Esophagus muscularis mucosa (tissue), 4 donors: ENCODE measurements at places on chromosomes 11 and 22. TPM values are rescaled to one million over a fixed set of nuclear protein-coding genes. Genes with fewer than 3 reads are reported as not detected.

- H3K4me1 ChIP-seq = no peaks in the 10 kb centered on the region
- H3K4me3 ChIP-seq = no peak overlapping the region
- no peak for DNase-seq
Measured at GRCh38 chr11:38543986-38544385, 1946.0 kb upstream of the RAG2 start.

Gene HTR3B
- not detected for total RNA-seq

Gene HEPHL1
- total RNA-seq = not detected

Gene GLYAT
- total RNA-seq = not detected

- no peak overlapping the region for H3K27ac ChIP-seq
- H3K4me1 ChIP-seq = peaks cover 38% of the 10 kb centered on the region
- no peaks in the 10 kb centered on the region for H3K36me3 ChIP-seq
- no peak overlapping the region for H3K4me3 ChIP-seq
- no peaks in the 10 kb centered on the region for H3K27me3 ChIP-seq
Measured at GRCh38 chr11:11416502-11416901, 63.5 kb upstream of the CSNK2A3 start.

GRCh38 chr22:23591201-23591791 lies 11.2 kb upstream of the IGLL1 start:
- H3K36me3 ChIP-seq = no peaks in the 10 kb centered on the region
- no peaks in the 10 kb centered on the region for H3K27me3 ChIP-seq
- no peak overlapping the region for H3K27ac ChIP-seq
- H3K4me1 ChIP-seq = no peaks in the 10 kb centered on the region

- H3K4me1 ChIP-seq = peaks cover 51% of the 10 kb centered on the region
- H3K4me3 ChIP-seq = peak within 1 kb of the TSS; percentile 84
- peak; percentile 95 for DNase-seq
- no peaks in the 10 kb centered on the region for H3K36me3 ChIP-seq
- no peaks in the 10 kb centered on the region for H3K27me3 ChIP-seq
- peak within 1 kb of the TSS; percentile 94 for H3K27ac ChIP-seq
Measured at GRCh38 chr11:61891331-61892084, at the start of gene FADS3. TSS of gene FADS3 (minus strand) at chr11:61891545. CDS start at chr11:61891381, 164 bp downstream.

- no peak overlapping the region for H3K4me3 ChIP-seq
- peaks cover 25% of the 10 kb centered on the region for H3K36me3 ChIP-seq
- peak overlapping the region; percentile 47 for H3K27ac ChIP-seq
Measured at GRCh38 chr11:3095712-3096361, 38.6 kb upstream of the CARS1 start.

- H3K27me3 ChIP-seq = no peaks in the 10 kb centered on the region
- DNase-seq = no peak
- peaks cover 31% of the 10 kb centered on the region for H3K4me1 ChIP-seq
Measured at GRCh38 chr11:118885831-118886565, 2.3 kb downstream of the CXCR5 start.

DNA sequence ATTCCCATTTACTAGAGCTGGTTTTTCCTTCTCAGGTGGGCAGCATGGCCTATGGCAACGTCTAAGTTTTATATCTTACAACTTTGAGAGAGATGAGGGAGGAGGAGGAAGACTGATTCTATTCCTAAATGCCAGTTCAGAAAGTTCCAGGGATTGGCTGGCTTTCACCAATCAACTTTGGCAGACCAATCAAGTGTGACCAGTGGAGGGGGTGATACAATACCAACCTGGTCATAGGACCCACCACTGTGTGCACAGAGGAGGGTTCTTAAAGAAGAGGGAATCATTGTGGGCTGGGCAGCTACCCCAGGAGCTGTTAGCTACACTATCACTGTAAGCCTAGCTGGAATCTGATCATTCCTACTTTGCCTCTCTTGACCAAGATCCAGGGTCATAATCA lies 8.1 kb downstream of the DIXDC1 start:
- H3K27me3 ChIP-seq = no peaks in the 10 kb centered on the region
- H3K36me3 ChIP-seq = no peaks in the 10 kb centered on the region
- H3K4me3 ChIP-seq = no peak overlapping the region
- H3K4me1 ChIP-seq = peaks cover 35% of the 10 kb centered on the region
- no peak for DNase-seq

DNA sequence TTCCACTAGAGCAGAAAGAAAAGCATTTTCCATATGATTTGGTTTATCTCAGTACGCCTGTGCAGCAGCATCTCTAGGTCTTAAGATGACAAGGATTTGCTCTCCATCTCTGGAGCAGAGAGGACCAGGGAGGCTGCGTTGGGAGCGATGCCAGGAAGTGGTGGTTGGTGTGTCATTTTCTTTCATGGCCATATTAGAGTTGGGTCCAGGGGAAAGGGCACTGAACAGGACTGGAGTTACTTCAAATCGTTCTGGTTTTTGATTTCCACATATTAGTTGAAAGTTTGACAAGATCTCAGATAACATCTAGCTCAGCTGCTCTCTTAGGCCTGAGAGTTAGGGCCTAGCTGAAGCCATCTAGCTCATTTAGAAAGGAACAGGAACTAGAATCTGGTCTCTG lies 157.7 kb downstream of the ADAMTS15 start:
- H3K4me1 ChIP-seq = peaks cover 54% of the 10 kb centered on the region
- H3K27ac ChIP-seq = peak overlapping the region; percentile 78
- H3K4me3 ChIP-seq = no peak overlapping the region
- no peak for DNase-seq

GRCh38 chr11:125679397-125679796 lies 1.2 kb downstream of the ACRV1 start:
- H3K27me3 ChIP-seq = no peaks in the 10 kb centered on the region
- no peak overlapping the region for H3K4me3 ChIP-seq
- no peak overlapping the region for H3K27ac ChIP-seq
- H3K4me1 ChIP-seq = no peaks in the 10 kb centered on the region
- no peaks in the 10 kb centered on the region for H3K36me3 ChIP-seq
- DNase-seq = no peak

Gene PLEKHB1
- total RNA-seq = 53.7 TPM

DNA sequence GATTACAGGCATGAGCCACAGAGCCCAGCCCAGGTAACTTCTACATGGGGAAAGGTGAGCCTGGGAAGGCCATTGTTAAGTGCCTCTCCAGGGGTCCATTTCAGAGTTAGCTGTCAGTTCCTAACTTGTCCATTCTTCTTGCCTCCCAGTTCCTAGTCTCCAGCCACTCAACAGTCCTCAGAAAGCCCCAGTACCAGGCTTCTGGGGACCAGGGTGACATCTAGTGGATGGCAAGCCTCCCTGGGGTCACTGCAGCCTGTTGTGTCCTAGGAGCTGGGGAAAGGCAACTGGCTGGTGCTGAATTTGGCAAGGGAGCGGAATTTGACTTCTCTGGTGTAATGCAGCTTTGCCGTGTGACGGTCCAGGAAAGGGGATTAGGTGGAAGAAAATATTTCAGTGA lies 2.1 kb downstream of the LGALS12 start:
- no peaks in the 10 kb centered on the region for H3K36me3 ChIP-seq
- H3K27ac ChIP-seq = no peak overlapping the region

- no peak for DNase-seq
- no peaks in the 10 kb centered on the region for H3K27me3 ChIP-seq
- no peak overlapping the region for H3K4me3 ChIP-seq
- peaks cover 32% of the 10 kb centered on the region for H3K4me1 ChIP-seq
- no peaks in the 10 kb centered on the region for H3K36me3 ChIP-seq
Measured at GRCh38 chr11:16905375-16905774, 108.8 kb downstream of the PLEKHA7 start.

GRCh38 chr22:17114173-17114897 lies 6.8 kb downstream of the TMEM121B start:
- peaks cover 3% of the 10 kb centered on the region for H3K27me3 ChIP-seq
- H3K4me3 ChIP-seq = no peak overlapping the region
- no peak for DNase-seq
- H3K4me1 ChIP-seq = peaks cover under 1% of the 10 kb centered on the region

Gene NCR3LG1
- total RNA-seq = 3.6 TPM

DNA sequence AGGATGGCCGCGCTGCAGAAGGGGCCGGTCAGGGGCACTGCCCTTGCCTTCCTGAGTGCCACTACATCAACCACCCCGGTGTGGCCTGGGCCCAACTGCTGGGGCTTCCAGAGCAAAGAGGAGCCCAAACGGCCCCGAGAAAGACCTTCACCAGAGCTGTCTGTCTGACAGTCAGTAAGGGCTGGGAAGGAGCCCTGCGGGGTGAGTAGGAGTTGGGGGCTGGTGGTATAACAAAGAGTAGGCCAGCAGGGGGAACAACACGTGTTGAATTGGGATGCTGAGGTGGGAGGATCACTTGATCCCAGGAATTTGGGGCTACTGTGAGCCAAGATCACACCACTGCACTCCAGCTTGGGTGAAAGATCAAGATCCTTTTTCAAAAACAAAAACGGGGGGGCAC lies 3.9 kb downstream of the GSTT4 start:
- H3K4me3 ChIP-seq = no peak overlapping the region
- peaks cover 8% of the 10 kb centered on the region for H3K4me1 ChIP-seq
- no peaks in the 10 kb centered on the region for H3K36me3 ChIP-seq
- no peaks in the 10 kb centered on the region for H3K27me3 ChIP-seq
- no peak for DNase-seq

- H3K36me3 ChIP-seq = no peaks in the 10 kb centered on the region
- H3K4me3 ChIP-seq = no peak overlapping the region
- no peak for DNase-seq
- no peak overlapping the region for H3K27ac ChIP-seq
Measured at GRCh38 chr11:117754030-117754429, 43.0 kb downstream of the DSCAML1 start.

DNA sequence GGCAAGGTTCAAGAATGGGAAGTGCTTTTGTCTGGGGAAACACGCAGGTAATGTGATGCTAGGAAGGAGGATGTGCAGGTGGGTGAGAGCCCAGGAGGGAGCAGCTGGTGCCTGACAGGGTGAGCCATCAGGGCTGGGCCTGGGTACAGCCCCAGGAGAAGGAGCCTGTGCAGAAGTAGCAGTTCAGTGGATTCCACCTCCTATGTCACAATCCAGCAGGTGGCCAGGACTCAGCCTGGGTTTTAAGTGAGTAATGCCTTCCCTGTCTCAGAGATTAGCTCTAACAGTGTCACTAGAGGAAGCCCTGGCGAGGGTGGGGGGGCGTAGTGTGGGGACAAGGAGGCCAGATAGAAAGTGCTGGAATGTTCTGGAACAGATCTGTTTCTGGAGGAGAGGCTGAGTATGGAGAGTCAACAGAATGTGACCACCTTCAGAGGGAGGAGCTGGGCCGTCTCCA lies 8.1 kb downstream of the RIC8A start:
- peaks cover 44% of the 10 kb centered on the region for H3K36me3 ChIP-seq
- H3K4me1 ChIP-seq = peaks cover 6% of the 10 kb centered on the region
- no peaks in the 10 kb centered on the region for H3K27me3 ChIP-seq
- DNase-seq = no peak
- no peak overlapping the region for H3K27ac ChIP-seq
- H3K4me3 ChIP-seq = no peak overlapping the region

DNA sequence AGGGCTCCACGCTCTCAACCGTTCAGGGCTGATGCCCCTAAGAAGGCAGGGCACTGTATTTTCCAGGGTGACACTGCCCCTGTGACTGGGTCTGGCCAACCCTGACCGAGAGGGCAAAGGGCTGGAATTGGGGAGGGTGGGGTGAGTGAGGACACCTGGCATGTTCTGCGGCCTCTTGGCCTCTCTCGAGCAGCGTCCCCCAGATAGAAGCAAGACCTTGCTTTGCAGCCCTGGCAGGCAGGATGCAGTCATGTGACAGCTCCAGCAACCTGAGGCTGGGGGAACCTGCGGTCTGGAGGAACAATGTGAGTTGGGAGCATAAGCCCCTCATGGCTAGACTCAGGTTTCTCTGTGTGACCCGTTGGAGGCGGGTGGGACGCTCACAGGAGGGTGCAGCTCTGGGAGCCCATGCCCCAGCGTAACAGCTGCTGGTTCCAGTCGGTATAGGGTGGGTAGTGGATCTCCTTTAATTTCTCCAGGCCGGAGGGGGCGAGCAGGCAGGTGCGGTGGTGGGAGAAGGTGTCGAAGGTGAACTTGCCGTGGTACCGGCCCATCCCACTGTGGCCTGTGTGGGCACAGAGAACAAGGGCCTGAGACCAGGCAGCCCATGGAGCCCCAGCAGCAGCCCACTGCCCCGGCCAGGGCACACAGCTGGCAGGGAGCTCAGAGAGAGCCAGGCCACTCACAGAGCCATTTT lies 11.4 kb downstream of the ALDH3B2 start:
- H3K27me3 ChIP-seq = no peaks in the 10 kb centered on the region
- DNase-seq = no peak
- H3K4me1 ChIP-seq = no peaks in the 10 kb centered on the region
- H3K36me3 ChIP-seq = no peaks in the 10 kb centered on the region
- H3K4me3 ChIP-seq = no peak overlapping the region

- H3K4me3 ChIP-seq = no peak overlapping the region
- no peak for DNase-seq
- peak overlapping the region; percentile 62 for H3K27ac ChIP-seq
- peaks cover 25% of the 10 kb centered on the region for H3K4me1 ChIP-seq
Measured at GRCh38 chr11:66881927-66882452, 25.1 kb downstream of the LRFN4 start.

Gene CLNS1A
- 74.8 TPM for total RNA-seq

DNA sequence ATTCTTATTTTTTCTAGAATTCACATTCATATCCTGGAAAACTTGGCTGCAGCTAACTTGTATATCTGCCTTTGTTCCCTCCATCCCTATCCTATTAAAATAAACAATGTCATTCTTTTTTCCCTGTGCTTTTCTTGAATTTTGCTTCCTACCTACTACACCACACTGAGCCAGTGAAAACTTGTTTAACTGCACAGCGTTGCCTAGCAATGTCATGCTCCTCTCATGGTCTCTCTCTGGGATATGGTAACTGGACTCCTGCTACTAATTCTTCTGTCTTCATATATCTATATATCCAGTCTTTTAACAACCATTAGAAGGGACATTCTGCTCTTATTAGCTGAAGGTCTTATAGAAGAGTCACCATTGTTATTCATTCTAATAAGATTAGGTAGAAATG lies 434.4 kb downstream of the METTL15 start:
- no peaks in the 10 kb centered on the region for H3K27me3 ChIP-seq
- H3K27ac ChIP-seq = no peak overlapping the region

- peaks cover 18% of the 10 kb centered on the region for H3K36me3 ChIP-seq
- H3K27me3 ChIP-seq = no peaks in the 10 kb centered on the region
- H3K4me3 ChIP-seq = no peak overlapping the region
- DNase-seq = no peak
Measured at GRCh38 chr11:93500759-93501158, 42.4 kb downstream of the SMCO4 start.

GRCh38 chr22:39684702-39685281 lies 114.2 kb downstream of the CACNA1I start:
- DNase-seq = no peak
- no peaks in the 10 kb centered on the region for H3K27me3 ChIP-seq
- no peaks in the 10 kb centered on the region for H3K36me3 ChIP-seq
- H3K4me3 ChIP-seq = no peak overlapping the region
- no peak overlapping the region for H3K27ac ChIP-seq
- peaks cover 13% of the 10 kb centered on the region for H3K4me1 ChIP-seq

- no peak overlapping the region for H3K27ac ChIP-seq
- no peaks in the 10 kb centered on the region for H3K4me1 ChIP-seq
- no peak for DNase-seq
- no peak overlapping the region for H3K4me3 ChIP-seq
- H3K36me3 ChIP-seq = no peaks in the 10 kb centered on the region
Measured at GRCh38 chr22:36965696-36966095, 52.3 kb downstream of the CSF2RB start.

Gene CSF2RB
- total RNA-seq = 5.0 TPM
